ENCODE measurements at places on chromosomes 6 and 20.

- no peak for DNase-seq
Observed at GRCh38 chr6:157885876-157886275, 62.8 kb downstream of the SNX9 start.

DNA sequence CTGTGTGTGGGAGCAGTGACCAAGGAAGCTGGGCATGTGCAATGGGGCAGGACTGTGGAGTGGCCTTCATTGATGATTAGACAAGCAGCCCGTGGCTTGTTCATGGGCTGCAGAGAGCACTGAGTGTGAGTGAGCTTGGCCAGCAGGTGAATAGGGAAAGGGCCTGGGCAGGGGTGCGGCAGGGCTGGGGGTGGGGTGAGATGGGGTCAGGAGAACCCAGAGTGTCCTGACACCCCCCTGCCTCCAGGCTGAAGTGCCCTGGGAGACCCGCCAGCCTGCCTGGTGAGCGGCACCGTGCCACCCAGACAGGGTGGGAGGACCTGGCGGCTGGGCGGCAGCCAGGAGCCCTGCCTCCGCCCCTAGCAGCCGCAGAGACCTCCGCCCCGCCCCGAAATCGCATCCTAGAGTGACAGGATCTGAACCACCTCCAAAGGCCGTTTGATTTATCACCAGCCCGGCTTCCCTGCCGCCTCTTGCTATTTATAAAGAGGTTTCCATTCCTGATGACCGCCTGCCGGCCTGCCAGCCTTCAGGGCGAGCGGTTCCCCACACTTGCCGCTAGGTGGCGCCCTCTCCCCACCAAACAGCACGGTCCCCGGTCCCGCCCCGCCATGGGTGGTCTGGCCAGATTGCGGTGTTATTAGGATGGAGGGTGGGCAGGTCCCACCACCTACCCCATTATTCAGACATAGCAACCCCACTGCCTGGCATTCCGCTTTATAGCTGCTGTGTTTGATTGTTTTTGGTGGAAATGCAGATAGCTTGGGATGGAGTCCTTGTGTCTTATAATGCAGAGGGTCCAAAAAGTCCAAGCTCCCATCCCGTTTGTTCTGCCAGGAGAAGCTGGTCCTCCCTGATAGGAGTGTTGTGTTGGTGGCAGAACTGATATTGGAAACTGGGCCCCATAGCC lies 3.5 kb downstream of the MYLK2 start:
- peak; percentile 91 for DNase-seq

GRCh38 chr6:146878168-146878951 lies 279.6 kb downstream of the ADGB start:
- no peak for DNase-seq

- DNase-seq, result peak; percentile 27
Observed at GRCh38 chr20:1871807-1872458, 23.3 kb upstream of the SIRPA start.

DNA sequence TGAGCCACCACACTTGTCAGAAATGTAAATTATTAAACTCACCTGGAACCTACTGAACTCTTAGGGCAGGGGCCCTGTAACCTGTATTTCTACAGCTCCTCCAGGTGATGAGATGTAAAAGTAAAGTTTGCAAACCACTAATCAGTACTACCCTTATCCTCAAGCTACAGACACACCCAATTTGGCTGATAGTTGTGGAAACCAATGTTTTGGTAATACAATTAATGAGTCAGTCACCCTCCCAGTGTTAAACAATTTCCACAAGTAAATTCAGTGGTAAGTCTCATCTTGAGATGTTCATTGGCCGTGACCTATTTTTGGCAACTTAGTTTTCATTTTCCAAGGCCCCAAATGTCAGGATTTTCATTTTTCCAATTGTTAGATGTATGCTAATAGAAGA lies 29.6 kb downstream of the GCNT2 start:
- no peak for DNase-seq

DNA sequence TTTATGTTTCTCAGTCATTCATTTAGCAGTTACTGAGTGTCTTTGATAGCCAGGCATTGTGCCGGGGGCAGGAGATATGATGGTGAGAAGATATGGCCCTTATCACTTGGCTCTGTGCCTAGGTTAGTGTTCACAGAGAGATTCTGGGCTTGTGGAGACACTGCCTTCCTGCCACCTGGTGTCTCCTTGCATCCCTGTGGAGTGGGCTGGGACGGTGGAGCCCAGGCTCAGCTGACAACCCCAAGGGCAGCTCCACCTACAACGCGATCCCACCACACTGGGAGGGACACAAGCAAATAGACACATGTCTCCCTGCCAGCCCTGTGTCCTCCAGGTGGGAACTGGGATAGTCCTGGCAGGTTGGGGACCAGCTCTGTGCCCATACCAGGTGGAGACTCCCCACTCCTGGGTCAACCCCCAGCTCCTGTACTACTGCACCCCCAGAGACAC lies 30.3 kb upstream of the VEGFA start:
- no peak for DNase-seq

DNA sequence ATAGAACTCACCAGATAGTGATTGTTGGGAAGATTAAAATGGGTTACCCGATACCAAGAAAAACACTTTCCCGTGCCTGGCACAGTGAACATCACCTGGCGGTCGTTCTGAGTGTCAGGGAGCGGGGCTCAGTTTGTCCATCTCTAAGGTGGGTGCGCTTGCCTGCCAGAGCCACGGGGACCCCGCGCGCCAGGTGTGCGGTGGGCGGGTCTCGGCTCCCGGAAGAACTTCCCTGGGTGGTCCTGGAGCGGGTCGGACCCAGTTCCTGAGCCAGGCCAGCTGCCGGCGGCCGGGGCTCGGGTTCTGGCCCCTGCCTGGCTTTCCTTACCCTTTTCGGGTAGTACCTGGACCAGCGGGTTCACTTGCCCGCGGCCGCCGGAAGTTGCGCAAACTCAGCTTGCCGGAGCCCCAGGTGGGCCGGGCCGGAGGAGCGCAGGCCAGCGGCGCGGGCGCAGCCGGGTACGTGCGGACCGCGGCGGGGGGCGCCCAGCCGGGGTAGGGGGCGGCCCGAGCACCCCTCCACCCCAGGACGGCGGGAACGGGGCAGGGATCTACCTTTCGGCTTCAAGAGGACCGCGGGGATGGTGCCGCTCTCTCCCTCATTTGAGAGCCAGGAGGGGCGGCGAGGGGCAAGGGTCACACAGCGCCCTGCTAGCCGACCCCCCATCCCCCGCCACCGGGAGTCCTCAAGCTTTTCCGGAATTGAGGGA lies 7.5 kb downstream of the FAM110A start:
- DNase-seq, result no peak

DNA sequence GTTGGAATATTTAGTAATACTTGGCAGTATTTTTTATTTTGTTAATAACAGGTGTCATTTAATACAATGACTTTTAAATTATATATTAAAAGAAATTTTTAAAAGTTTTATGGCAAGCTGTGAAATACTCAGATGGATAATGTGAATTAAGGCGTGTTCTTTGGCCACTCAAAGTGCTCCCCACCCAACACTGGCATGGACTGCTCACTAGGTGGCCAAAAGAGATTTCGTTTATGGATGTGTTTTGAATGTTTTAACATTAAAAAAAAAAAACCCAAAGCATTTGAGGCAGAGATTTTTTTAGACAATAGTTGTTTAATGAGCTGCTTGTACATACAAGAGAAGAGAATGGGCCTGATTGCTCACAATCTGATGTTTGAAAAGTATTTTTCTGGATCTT lies 86.5 kb downstream of the QKI start:
- no peak for DNase-seq

GRCh38 chr6:43833223-43833995 lies 63.4 kb downstream of the VEGFA start:
- peak; percentile 20 for DNase-seq

DNA sequence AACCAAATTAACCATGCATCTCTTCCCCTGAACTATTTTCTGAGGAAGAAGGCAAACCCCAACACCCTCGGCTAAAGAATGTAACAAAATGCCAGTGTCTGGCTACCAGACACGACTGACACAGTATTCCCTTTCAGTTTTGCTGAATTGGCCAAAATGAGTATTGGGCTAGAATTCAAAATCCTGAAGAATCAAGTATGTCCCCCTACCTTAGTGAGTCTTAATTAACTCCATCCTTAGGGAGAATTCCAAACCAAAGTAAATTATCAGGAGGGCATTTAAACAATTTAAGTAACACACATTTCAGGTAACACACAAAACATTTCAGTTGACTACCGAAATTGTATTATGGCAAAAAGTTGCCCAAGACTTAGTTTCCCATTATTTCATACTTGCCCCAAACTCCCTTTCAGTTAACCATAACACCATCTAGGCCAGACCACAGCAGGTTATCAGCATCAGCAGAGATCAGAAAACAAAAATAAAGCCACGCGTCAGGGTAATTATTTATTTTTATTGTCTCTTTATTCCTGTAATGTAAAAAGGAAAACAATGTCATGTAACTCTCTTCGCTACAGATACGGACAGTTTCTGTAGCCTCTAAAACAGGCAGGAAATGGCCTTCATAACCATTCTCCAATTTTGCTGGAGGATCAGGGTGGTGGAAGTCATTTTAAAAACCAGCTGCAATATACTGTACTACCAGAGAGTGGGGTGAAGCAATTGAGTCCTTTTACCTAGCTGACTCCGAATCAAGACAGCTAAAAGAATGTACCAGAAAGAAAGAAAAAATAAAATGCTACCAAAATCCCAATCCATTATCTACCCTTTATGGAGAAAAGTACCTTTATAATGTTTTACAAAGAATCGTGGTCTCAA lies 1.9 kb downstream of the SNX5 start:
- peak; percentile 48 for DNase-seq

GRCh38 chr6:40349901-40350746 lies 237.0 kb downstream of the LRFN2 start:
- no peak for DNase-seq

GRCh38 chr6:29447670-29448069 lies 8.6 kb downstream of the OR10C1 start:
- DNase-seq, result peak; percentile 61

GRCh38 chr6:147063469-147064031 lies 140.7 kb upstream of the STXBP5 start:
- DNase-seq, result peak; percentile 86

DNA sequence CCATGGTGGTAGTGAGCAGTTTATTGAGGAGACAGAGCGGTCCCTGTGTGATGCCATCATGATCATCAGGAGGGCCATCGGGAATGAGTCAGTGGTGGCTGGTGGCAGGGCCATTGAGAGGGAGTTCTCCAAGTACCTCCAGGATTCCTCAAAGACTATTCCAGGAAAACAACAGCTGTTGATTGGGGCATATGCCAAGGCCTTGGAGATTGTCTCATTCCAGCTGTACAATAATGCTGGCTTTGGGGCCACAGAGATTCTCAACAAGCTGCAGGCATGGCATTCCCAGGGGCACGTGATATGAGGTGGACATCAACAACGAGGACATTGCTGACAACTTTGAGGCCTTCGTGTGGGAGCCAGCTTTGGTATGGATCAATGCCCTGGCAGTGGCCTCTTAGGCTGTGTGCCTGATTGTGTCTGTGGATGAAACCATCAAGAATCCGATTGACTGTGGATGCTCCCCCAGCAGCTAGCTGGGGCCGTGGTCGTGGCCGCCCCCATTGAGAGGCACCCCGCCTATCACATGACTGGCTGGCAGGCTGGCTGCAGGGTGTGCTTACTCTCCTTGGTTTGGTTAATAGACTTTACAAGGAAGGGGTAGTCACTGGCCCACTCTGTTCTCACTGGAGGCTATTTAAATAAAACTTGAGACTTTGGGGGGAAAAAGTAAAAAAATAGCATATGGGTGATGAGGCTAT lies 16.7 kb downstream of the RAET1E start:
- no peak for DNase-seq

- peak; percentile 61 for DNase-seq
Observed at GRCh38 chr6:18293076-18293904, 29.0 kb upstream of the DEK start.

DNA sequence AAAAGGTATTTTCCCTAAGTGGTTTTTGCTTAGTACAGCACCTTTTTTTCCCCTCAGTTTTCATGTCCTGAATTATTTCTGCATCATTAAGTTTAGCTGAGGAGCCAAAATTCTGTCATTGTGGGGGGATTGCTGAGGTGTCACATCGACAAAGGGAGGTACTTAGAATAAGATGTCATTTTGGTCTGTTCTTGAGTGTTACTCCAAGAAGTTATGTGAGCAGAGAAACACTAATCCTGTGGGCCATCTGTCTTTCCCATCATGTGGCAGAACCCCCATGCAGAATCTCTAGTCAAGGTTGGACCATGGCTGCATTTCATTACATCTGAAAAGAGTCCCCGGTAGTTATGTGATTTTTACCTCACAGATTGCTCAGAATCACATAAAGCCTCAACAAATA lies 167.8 kb upstream of the CENPW start:
- no peak for DNase-seq

- DNase-seq, result peak; percentile 87
Observed at GRCh38 chr6:41966961-41967311, 25.3 kb upstream of the CCND3 start.

- DNase-seq, result no peak
Observed at GRCh38 chr6:105894556-105894955, 191.6 kb upstream of the PRDM1 start.

DNA sequence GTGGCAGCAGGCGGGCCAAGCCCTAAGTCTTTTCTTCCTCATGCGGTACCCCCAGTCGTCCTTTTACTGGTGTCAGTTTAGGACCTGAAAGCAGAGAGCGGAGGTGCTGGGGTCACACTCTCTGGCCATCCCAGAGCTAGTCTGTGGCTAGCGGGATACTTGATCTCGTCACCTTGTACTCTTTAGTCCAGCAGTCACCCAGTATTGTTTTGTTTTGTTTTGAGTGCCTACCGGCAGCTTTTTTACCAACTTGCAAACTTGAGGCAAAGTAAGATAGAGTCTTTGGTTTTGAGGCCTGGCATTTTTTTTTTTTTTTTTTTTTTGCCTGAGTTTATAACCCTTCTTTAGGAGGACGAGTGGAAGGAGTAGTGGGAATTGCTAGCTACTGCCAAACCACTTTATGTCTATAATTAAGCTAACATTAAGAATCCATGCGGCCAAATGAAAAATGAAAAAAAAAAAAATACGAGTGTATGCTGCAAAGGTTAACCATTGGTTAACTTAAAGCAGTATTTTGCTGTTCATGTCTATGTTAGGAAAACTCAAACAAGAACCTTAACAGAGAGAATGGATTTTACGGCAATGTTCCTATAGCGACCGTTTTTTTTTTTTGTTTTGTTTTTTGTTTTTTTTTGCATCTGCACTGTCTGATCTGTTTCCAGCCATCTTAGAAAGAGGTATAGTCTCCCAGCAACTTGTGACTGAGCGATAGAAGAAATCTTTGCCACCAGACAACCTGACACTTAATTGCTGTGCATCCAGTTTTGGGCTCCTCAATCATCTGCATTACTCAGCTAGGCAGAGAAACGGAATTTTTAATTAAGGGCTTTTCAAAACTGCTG lies 56.9 kb downstream of the FAM217A start:
- DNase-seq, result peak; percentile 21

- DNase-seq, result no peak
Observed at GRCh38 chr6:41446907-41447545, 99.2 kb upstream of the FOXP4 start.

- peak; percentile 65 for DNase-seq
Observed at GRCh38 chr6:53496797-53497375, 48.0 kb downstream of the GCLC start.
